Stimulated activated CD8-positive, alpha-beta memory T cell treated with anti-CD3 and anti-CD28 coated beads, Interleukin-4, amount 100 ng/mL, for 24 hours (primary cell): ENCODE measurements at places on chromosomes 16 and 17.

GRCh38 chr16:66923866-66924265, 1.5 kb downstream of the RRAD start:
- DNase-seq = no peak

GRCh38 chr16:50480206-50480605, 68.0 kb upstream of the NKD1 start:
- no peak for DNase-seq

DNA sequence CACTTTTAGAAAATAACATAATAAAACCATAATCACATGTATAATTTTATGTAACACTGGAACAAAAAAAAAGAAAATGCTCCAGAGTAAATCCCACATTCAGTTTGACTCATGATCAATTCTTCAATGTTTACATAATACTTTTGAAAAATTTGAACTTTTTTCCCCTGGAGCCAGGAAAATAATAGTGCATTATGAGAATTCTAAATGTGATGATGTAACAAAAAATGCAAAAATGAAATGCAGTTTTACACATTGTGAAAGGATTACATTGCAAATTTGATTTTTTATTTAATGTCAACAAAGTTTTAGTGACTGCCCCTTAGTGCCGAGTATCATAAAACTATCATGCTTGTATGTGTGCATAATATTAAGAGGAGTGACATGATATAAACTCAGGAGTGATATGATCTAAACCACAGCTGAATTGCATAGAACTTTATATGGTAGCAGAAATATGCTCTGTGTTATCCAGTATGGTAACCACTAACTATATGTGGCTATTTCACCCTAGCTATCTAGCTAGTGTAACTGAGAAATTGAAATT, 238.2 kb downstream of the CDH8 start:
- no peak for DNase-seq

GRCh38 chr17:41490000-41490990, 585 bp upstream of the KRT36 start:
- DNase-seq = no peak

DNA sequence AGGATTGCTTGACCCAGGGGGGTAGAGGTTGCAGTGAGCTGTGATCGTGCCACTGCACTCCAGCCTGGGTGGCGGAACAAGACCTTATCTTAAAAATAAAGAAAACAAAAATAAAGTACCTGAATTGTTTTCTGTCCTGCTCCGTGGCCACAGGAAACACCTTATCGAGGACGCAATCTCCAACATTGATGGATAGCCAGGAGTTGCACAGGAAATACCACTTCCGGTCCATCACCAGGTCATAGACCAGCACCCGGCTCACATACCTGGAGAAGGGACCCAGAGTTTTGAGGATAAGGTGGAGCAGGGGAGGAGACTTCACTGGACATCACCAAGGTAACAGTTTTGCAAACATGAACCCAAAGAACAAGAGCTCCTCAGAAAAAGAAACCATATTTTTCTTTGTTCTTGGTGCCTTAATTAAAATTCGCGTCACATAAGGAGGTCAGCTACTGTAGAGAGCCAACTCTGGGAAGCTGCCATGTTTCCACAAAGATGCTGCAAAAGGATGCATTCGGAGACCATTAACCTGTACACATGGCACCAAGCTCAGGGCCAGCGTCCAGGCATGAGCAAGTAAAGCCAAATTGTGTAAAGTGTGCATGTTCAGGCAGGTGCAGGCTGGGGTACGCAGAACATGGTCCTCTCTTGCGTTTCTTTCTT, 55.6 kb upstream of the GCSH start:
- no peak for DNase-seq

GRCh38 chr16:64983963-64984362, 137.9 kb downstream of the CDH11 start:
- no peak for DNase-seq

DNA sequence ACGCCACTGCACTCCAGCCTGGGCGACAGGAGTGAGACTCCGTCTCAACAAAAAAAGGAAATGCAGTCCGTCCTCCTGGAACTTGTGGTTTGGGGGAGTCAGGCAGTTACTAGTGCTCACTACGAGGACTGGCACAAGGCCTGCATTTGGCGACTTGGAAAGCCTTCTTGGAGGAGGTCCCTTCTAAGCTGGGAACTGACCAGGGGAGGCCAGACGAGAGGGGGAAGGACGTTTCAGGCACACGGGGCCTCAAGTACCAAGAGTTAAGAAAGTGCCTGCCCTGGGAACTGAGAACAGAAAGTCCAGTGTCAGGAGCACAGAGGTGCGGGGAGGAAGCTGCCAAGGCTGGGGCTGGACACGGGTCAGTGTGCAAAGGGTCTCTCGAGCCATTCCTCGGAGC, 89.9 kb downstream of the ABR start:
- DNase-seq = no peak

- DNase-seq = no peak
Observed at GRCh38 chr17:72419866-72420774, 299.3 kb downstream of the SOX9 start.

- DNase-seq = no peak
Observed at GRCh38 chr16:3092501-3092941, 6.6 kb downstream of the ZSCAN10 start.

- no peak for DNase-seq
Observed at GRCh38 chr16:48498769-48499631, 111.0 kb downstream of the N4BP1 start.

- no peak for DNase-seq
Observed at GRCh38 chr16:65884018-65884417, 482.5 kb upstream of the CDH5 start.

DNA sequence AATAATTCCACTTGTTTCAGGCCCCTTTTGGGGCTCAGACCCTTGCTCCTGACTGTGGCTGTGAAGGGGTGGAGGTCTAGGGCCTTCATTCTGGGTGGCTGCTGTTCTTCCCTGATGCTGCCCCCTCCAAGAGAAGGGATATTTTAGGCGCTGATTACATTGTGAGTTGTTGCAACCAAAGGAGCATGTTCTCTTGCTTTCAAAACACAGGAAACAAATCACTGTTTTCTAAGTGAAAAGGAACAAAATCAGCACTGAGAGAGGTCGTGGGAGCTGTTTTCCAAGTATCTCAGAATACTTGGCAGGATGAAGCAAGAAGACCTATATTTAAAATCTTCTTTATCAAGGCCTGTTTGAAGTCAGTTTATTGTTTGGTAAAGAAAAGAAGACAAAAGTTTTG, 25.3 kb upstream of the SEC14L1 start:
- no peak for DNase-seq

DNA sequence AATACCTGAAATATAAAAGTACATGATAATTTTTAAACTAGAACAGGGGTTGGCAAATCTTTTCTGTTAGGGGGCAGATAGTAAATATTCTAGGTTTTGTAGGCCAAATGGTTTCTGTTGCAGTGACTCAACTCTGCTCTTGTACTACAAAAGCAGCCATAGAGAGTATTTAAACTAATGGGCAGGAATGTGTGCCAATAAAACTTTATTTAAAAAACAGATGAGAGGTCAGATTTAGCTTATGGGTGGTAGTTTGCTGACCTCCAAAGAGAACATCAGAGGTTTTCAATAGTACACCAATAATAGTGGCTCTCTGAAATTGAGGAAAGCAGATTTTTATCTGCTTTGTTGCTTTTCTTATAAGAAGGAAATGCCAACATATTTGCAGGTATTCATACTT, 15.2 kb upstream of the FAM20A start:
- DNase-seq = no peak

- DNase-seq = no peak
Observed at GRCh38 chr17:17535957-17536356, 39.8 kb upstream of the RASD1 start.

DNA sequence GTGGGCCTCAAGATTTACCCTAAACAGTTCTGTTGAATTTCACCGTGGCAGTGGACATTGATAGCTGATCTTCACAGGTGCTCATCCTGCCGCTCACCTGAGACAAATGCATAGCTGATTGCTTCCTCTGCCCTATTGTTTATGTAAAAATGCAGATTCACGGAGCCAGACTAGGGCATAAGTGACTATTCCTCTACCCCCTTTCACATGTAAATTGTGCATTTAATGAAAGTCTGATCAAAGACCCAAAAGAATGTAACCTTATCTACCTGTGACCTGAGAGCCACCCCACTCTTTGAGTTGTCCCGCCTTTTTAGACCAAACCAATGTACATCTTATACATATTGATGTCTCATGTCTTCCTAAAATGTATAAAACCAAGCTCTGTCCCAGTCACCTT, 312.4 kb upstream of the CDH5 start:
- no peak for DNase-seq

- DNase-seq = no peak
Observed at GRCh38 chr17:75416006-75416405, 10.5 kb upstream of the GRB2 start.

DNA sequence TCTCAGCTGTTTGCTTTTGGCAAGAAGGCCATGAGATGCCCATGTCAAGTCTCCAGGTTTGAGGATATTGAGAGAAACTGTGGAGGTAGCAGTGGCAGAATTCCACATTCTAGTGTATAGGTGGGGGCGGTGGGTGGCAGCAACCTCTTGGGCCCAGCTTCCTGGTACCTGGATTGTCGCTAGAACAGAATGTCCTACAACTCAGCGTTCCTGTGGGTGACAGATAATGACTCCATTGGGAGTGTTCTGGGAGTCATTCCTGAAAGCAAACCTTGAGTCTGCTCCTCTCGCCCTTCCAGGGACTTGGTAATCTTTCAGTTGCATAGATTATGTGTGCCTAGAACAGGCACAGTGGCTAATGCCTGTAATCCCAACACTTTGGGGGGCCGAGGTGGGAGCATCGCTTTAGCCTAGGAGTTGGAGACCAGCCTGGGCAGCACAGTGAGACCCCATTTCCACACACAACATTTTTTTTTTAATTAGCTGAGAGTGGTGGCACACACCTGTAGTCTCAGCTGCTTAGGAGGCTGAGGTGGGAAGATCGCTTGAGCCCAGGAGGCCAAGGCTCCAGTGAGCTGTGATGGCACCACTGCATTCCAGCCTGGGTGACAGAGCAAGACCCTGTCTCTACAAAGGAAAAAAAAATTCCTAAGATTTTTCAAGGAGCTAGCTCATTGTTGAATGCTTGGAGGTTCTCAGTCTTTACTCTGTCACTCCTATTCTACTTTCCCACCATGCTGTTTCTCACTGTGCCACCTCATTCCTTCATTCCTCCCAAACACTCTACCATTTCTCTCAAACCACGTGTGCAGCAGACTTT, 37.9 kb upstream of the METTL16 start:
- no peak for DNase-seq

- no peak for DNase-seq
Observed at GRCh38 chr17:61221597-61222471, 177.8 kb upstream of the TBX2 start.

GRCh38 chr17:80689129-80689619, 144.5 kb downstream of the RPTOR start:
- no peak for DNase-seq

DNA sequence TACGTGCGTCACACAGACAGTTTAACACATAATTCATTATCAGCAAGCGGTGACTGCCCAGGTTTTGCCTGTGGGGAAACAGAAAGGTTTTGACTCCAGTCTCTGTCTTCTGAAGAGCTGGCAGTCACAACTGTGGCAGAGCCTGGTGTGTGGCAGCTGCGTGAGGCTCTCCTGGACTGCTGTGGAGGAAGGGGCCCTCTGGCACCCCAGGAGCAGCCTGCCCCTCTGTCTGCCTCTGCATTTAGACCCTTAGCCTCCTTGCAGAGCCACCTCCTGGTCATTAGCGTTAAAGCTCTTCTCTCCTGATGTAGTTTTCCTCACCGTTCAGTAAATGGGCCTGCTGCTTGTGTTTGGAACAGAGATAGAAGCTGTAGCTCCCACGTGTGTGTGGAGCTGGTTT, 10.9 kb downstream of the RAB40C start:
- DNase-seq = no peak

DNA sequence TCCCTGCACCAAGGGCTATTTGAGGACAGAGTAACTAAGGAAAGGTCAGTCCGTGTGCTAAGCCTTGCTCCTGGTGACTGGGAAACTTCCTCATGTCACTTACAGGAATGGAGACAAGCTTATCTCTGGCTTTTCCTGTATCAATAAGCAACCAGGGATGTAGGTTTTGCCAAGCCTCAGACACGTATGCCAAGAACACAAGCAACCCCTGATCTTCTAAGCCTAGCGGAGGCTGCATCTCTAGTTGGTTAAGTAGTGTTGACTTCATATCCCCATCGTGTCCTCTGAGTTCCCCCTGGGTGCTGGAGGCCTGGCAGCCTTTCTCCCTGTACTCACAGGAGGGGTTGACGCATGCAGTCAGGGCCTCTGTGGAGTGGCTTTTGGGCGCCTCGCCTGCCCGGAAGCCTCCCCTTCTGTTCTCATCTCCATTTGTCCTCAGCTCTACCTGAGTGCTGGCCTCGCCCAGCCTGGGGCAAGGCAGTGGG, 1.4 kb upstream of the C1QTNF1 start:
- DNase-seq = no peak

DNA sequence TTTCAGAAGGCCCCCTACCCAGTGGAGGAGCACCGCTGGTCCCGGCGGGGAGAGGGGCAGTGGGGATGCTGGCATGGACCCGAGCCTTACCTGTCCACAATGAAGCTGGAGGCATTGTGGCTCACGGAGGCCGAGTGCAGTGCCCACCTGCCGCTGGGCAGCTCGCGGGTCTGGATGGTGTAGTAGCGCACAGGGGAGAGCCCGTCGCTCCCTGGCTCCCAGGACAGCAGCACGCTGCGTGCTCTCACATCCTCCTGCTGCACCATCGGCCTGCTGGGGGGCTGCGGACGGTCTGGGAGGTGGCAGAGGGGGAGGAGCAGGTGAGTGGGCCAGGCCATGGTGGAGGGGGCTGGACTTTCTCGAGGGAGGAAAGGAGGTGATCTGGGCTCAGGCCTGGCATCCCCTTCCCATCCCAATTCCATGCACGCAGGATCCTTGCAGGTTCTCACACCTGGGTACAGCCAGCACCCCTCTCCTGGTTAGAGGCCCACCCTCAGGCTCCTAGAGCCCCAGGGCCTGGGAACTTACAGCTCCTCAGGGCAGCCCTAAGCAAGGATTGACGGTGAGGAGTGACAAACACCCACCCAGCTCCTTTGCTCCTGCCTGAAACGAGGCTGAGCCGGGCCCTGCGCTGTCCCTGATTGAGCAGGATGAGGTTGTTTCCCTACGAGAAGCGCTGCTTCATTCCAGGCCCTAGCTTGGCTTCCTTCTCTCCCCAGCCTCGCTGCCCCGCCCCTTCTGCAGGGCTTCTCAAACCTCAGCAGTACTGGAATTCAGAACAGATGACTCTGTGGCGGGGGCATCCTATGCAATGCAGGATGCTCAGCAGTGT, 76.2 kb upstream of the CDC42EP4 start:
- no peak for DNase-seq

- DNase-seq = no peak
Observed at GRCh38 chr16:5653041-5653440, 555.4 kb upstream of the EEF2KMT start.

- DNase-seq = no peak
Observed at GRCh38 chr17:47615766-47616424, 33.8 kb upstream of the KPNB1 start.

GRCh38 chr17:55416000-55416399, 5.6 kb downstream of the MMD start:
- no peak for DNase-seq

GRCh38 chr17:37567137-37567536, 42.1 kb downstream of the SYNRG start:
- DNase-seq = no peak
